Thoracic aorta (tissue), 2 donors: ENCODE measurements at places on chromosomes 4 and X.

- no peak for DNase-seq
Observed at GRCh38 chr4:169869490-169869889, 111.7 kb upstream of the HPF1 start.

DNA sequence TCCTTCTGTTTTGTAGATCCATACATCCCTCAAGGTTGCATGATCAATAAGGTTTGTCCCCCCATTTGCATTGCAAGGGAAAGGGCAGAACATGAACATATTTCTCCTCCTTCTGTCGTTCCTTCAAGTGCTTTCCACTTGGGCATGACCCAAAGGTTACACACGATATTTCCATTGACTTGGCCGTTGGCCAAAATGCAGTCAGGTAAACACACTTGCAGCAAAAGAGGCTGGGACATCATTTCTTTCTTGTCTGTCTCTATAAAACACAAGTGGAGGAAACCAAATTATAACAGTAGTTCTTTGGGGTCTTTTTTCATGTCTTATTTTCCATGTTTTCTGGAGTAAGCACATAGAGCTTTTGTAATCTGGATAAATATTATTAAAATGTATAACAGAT lies 156.1 kb downstream of the FRAS1 start:
- DNase-seq, result no peak

DNA sequence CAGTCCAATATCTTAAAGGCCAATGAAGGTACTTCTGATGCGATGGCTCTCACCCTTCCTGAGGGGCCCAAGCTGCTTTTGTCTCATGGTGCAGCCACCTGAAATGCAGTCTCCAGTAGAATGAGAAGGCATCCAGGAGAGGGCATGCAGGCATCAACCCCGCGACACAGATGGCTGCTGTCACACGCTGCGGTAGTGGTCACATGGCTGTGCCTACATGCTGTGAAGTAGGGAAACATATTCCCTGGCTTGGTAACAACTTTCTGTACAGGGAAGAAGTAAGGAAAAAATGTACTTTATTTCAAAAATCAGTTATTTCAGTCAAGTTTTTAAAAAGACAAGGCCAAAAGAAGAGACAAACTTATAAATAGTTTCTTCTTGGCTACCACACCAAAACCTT lies 139.9 kb downstream of the TRIML1 start:
- DNase-seq, result no peak

DNA sequence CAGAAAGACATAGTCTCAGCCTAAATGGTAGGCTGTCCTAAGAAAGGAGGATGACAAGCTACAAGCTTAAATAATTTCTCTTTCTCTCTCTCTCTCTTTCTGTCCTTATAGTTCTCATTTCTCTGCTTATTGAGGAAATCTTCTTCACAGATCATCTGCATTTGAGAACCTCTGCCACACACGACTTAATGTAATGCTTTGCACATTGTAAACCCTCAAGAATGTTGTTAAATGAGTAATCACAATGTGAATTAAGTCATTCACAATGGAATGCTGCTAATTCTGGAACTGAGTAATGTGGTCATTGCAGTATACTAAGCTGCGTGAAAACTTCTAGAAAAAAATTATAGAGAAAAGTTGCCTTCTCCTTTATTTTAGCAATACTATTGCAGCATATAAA lies 508.9 kb upstream of the FTHL17 start:
- DNase-seq, result no peak

GRCh38 chr4:94804650-94805049 lies 46.9 kb downstream of the BMPR1B start:
- no peak for DNase-seq

DNA sequence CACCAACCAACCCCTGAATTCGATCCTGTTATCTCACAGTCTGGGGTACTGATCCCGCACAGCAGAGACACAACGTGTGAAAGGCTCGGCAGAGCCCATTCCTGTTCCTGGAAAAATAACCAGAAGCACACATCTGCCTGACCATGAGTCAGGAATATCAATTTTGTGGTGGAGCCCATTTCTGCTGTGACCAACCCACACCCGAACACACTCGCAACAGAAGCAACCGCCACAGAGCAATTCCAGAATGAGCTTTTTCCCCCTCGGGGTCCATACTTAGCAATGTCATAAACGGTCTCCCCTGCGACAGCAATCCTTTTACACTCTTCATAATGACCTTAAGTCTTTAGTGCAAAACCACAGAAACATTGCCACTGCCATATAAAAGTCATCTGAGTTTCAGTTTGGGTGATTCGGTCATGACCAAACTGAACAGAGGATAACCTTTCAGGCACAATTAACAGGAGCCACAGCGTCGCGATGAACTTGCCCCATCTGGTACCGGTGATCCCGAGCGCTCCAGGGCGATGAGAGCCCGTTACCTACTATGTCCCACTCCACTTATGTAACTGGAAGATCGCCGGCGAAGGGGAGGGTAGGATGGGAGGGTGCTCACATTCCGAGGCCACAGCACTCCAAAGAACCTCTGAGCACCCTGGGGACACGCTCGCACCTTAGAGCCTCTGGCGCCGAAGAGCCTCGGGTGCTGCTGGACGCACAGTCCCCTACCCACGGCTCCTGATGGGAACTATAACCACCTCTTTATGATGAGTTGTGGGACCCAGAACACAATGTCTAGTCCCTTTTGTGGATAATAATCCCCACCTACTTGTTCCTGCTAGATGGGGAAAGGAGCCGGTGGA lies 1.1 kb downstream of the MECP2 start:
- no peak for DNase-seq

DNA sequence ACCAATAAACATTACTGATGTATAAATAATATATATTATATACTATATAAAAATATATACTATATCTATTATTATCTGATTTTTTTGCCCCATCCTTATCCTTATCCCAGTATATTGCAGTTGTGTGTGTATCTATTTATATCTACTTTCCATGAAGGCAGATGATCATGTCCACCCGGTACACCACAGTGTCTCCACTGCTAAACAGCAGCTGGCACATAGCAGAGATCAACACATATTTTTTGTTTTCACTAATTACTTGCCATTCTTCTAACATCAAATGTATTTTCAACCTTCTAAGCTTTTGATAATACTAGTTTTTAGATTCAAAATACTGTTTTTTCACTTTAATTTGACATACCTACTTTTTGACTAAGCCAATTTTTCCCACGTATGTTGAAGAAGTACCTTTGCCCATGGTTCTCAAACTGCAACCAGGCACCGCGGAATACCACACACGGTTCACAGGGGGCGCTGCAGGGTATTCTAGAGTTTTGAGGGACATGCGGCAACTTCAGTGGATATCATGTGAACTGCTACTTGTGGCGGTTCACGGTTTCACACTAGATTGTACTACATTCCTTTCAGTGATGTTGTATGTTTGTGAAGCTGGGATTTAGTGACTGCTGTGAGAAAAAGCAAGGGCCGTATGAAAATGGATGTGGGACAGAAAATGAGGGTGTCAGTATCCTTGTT lies 182.5 kb upstream of the NPY2R start:
- DNase-seq, result no peak

- no peak for DNase-seq
Observed at GRCh38 chr4:42410446-42410845, 13.2 kb downstream of the SHISA3 start.

DNA sequence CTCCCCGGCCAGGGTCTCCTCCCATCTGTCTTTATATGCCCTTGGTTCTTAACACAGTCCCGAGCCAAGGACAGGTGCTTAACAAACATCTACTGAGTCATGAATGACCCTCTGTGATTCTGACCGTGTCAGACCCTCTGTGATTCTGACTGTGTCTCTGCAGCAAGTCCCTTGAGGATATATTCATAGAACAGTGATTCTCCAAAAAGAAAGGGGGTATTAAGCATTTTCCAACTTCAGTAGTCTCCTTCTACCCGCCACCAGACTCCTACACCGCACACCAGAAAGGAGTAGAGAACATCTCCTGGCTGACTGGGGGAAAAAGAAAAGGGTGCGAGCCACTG lies 13.6 kb downstream of the ACSL1 start:
- DNase-seq, result no peak

GRCh38 chrX:43840265-43840664 lies 42.0 kb downstream of the MAOB start:
- no peak for DNase-seq

- DNase-seq, result no peak
Observed at GRCh38 chrX:11756354-11757318, 1.4 kb upstream of the MSL3 start.

DNA sequence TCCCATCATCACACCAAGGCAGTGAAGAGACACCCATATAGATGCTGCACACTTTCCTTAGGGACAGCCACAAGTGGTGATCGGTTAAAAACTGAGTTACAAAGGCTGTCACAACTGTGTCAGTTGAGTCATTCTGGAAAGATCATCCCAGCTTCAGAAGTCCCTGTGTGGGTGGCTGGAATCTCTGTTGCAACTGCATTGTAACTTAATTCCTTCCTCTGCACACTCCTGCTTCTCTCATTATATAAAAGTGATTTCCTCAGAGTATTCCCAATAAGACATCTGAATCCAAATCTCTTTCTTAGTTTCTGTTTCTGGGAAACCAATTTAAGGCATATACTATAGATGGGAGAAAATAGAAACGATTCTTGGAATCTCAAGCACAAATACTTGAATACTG lies 88.1 kb downstream of the FSTL5 start:
- DNase-seq, result no peak

- no peak for DNase-seq
Observed at GRCh38 chr4:127870688-127871087, 10.0 kb upstream of the PLK4 start.

DNA sequence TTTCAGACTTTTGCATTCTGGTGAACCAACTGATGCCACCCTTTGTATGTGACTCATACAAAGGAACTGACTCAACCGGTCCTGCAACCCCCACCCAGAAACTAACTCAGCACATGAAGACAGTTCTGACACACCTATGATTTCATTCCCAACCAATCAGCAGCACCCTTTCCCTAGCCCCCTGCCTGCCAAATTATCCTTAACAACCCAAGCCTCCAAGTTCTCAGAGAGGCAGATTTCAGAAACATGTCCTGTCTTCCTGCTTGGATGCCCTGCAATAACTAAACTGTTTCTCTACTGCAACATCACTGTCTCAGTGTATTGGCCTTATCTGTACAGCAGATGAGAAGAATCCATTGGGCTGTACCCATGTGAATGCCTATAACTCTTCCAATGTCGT lies 284.7 kb downstream of the CAMK2D start:
- no peak for DNase-seq

- no peak for DNase-seq
Observed at GRCh38 chrX:265502-265901, 15.7 kb upstream of the PLCXD1 start.

- no peak for DNase-seq
Observed at GRCh38 chr4:174037631-174038030, 245.8 kb downstream of the FBXO8 start.

DNA sequence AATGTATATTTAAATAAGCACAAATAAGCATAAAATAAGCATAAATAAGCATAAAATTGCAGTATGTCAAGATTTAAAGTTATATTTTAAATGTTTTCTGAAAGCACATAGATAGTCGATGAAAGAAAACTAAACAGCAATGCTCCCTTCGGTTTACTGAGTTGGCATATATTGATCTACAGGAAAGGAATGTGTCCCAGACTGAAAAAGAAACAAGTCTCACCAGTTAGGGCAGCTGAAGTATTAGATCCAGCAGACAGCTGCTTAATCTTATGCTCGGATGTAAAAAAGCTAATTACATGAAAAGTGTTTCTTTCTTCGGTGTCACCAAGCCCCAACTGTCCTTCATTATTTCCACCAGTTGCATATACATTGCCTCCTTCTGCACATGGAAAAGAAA lies 8.7 kb downstream of the RPGR start:
- DNase-seq, result no peak

DNA sequence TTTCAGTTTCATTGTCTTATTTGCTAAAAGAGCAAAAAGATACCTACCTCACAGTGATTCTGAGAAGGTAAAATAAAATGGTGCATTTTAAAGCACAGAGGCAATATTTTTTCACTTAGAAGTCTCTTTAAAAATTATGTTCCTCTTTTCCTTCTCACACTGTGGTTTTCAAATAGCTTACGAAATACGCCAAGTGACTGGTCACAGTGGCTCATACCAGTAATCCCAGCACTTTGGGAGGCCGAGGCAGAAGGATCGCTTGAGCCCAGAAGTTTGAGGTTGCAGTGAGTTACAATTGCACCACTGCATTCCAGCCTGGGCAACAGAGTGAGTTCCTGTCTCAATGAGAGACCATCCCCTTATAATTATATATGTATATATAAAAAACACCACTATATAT lies 372.6 kb downstream of the FBXO8 start:
- DNase-seq, result no peak
